ENCODE measurements at places on chromosomes 6 and 20.

DNA sequence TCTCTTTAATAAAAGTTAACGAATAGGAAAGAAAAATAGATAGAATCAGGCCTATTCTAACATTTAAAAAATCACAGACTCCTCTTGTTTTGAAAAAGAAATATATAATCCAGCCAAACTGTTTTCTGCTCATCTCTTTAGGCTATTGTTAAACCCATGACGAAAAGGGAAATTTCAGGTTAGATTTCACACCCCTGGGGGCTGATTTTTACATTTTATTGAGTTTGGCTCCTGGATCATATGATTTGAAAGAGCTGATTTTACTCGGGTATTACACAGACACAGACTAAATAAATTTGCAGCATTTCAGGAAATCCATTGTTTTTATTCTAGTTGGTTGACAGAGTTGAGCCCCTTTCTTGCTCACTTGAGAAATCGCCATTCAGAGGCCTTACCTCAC is 135.8 kb upstream of the HMGCLL1 start:
- no peaks in the 10 kb centered on the region for H3K4me1 ChIP-seq
- no peaks in the 10 kb centered on the region for H3K36me3 ChIP-seq
- no peak overlapping the region for H3K27ac ChIP-seq

DNA sequence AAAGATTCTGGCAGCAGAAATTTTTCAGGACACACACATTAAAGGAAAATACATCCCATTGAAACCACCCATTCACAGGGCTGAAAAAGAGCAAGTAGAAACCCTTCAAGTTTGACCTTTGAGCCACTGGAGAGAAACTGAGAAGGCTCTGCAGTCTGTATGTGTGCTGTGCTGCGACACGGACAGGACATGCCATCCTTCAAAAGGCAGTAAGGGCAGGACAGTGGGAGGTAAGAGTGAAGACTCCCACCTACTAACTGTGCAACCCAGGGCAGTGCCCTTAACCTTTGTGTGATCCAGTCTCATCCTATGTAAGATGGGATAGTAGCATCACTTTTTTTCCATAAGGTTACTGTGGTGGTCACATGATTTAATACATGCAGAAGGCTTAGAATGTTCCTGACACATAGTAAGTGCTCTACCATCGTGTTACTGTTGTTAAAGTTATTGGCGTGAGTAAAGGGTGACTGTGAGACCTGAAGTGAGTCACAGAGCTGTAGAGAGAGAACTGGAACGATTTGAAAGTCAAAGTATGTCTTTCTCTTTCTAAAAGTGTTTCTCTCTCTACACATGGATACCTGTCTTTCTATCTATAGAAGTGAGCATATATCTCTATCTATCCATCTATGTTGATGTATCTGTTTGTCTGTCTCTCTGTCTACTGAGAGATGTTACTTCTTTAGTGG is 153.7 kb upstream of the OLIG3 start:
- H3K27ac ChIP-seq: no peak overlapping the region
- no peaks in the 10 kb centered on the region for H3K27me3 ChIP-seq
- no peak for DNase-seq
- no peaks in the 10 kb centered on the region for H3K36me3 ChIP-seq
- no peaks in the 10 kb centered on the region for H3K4me1 ChIP-seq

DNA sequence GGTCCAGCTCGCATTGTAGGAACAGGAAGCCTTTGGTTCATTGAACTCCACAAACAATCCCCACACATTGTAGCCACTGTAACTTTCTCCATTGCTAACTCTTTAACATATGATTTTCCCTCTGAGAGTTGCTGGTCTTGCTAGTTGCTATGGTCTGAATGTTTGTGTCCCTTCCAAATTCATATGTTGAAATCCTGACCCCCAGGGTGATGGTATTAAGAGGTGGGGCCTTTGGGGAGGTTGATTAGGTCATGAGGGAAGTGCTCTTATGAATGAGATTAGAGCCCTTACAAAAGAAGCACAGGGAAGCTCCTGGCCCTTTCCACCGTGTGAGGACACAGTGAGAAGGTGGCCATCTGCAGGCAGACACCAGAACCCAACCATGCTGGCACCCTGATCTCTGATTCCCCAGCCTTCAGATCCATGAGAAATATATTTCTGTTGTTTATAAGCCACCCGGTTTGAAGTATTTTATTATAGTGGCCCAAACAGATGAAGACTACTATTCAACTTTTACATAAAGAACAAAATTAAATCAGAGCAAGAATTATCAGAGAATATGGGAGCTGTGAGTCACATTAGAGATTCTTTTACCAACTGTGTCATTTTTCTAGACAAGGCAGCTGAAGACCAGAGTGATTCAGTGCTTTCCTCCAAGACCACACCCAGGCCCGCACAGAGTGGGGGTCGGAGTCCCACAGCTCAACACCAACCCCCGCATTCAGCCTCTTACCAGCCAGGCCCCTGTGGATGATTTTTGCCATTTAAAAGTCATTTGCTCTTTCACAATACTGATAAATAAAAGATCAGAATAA is 143.0 kb downstream of the SAMD5 start:
- H3K36me3 ChIP-seq: no peaks in the 10 kb centered on the region
- no peaks in the 10 kb centered on the region for H3K27me3 ChIP-seq
- no peaks in the 10 kb centered on the region for H3K4me1 ChIP-seq
- H3K4me3 ChIP-seq: no peak overlapping the region

GRCh38 chr6:126030045-126030444 is 43.7 kb downstream of the TRMT11 start:
- H3K27me3 ChIP-seq: no peaks in the 10 kb centered on the region
- H3K4me1 ChIP-seq: no peaks in the 10 kb centered on the region
- peaks cover 3% of the 10 kb centered on the region for H3K36me3 ChIP-seq
- H3K4me3 ChIP-seq: no peak overlapping the region
- H3K27ac ChIP-seq: no peak overlapping the region

GRCh38 chr6:43621078-43621835 is 7.8 kb downstream of the GTPBP2 start:
- no peak overlapping the region for H3K27ac ChIP-seq
- no peaks in the 10 kb centered on the region for H3K4me1 ChIP-seq
- no peak for DNase-seq
- H3K36me3 ChIP-seq: peaks cover 52% of the 10 kb centered on the region
- H3K27me3 ChIP-seq: no peaks in the 10 kb centered on the region
- no peak overlapping the region for H3K4me3 ChIP-seq

DNA sequence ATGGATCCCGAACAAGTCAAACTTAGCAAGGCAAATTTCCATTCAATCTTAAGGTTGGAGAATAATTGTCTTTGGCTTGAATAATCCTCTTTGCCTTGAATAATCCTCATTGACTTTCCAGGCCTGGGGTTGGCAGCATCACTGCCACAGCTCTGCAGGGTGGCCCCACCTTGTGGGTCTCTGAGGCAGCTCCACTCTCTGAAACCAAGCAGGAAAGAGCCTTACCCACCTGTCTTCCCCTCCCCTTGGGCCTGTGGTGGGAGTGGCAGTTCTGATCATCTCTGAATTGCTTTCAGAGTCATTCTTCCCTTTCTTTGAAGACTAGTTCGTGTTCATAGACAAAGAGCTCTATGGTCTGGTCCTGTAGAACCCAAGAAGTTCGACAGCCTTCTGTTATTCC is 47.5 kb downstream of the KCNQ5 start:
- H3K4me3 ChIP-seq: no peak overlapping the region
- no peaks in the 10 kb centered on the region for H3K36me3 ChIP-seq
- no peak for DNase-seq

Measured in right lobe of liver (tissue), 6 donors.